ENCODE measurements at places on chromosomes 5 and 9. TPM values are rescaled to one million over a fixed set of nuclear protein-coding genes. Genes with fewer than 3 reads are reported as not detected.

The HMMR gene
- polyA plus RNA-seq: 0.58 TPM

- H3K4me1 ChIP-seq: peaks cover 46% of the 10 kb centered on the region
- H3K27ac ChIP-seq: peak overlapping the region; percentile 80
- DNase-seq: no peak
- no peak overlapping the region for H3K4me3 ChIP-seq
These were observed 25.4 kb downstream of the DAB2 start for GRCh38 chr5:39399135-39400036.

DNA sequence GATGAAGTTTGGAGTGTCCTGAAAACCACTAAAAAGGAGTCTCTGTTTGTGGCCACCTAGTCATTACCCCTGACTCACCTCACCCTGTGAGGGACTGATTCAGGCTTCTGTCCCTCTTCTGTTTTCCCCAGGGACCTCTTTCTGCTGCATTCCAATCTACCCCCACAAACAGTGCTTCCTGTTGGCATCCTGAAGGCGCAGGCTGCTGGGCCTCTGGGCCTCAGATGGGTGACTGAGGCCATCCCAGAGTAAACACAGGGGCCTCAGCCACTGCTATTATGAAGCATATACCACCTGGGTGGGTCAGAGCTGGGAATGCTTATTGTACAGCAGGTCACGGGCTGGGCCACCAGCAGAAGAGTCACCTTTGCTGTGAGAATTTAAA lies 20.0 kb downstream of the MORN5 start:
- no peaks in the 10 kb centered on the region for H3K36me3 ChIP-seq
- H3K4me1 ChIP-seq: no peaks in the 10 kb centered on the region
- no peaks in the 10 kb centered on the region for H3K27me3 ChIP-seq
- no peak overlapping the region for H3K4me3 ChIP-seq

DNA sequence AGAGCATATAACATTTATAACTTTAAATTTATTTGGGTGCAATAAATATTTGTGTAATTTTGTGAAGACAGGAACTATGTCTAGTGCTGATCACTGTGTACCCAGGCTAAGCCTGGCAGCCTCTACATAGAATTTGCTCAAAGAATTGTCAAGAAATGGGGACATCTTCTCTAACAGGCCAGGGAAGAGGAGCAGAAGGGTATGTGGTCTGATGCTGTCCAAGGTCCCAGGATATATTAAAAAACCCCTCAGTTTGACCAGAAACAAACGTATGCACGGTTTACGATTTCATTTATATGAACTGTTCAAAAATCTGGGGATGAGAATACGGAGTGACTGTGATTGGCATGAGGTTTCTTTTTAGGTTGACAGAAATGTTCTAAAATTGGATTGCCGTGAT lies 55.9 kb downstream of the MAT2B start:
- H3K36me3 ChIP-seq: no peaks in the 10 kb centered on the region
- no peak for DNase-seq
- no peaks in the 10 kb centered on the region for H3K4me1 ChIP-seq
- no peak overlapping the region for H3K4me3 ChIP-seq
- no peak overlapping the region for H3K27ac ChIP-seq

- no peak overlapping the region for H3K4me3 ChIP-seq
- H3K36me3 ChIP-seq: no peaks in the 10 kb centered on the region
- DNase-seq: no peak
- no peak overlapping the region for H3K27ac ChIP-seq
- no peaks in the 10 kb centered on the region for H3K27me3 ChIP-seq
These were observed 98.8 kb upstream of the ADRA1B start for GRCh38 chr5:159817262-159818029.

The FAXDC2 gene
- 18.3 TPM for polyA plus RNA-seq

DNA sequence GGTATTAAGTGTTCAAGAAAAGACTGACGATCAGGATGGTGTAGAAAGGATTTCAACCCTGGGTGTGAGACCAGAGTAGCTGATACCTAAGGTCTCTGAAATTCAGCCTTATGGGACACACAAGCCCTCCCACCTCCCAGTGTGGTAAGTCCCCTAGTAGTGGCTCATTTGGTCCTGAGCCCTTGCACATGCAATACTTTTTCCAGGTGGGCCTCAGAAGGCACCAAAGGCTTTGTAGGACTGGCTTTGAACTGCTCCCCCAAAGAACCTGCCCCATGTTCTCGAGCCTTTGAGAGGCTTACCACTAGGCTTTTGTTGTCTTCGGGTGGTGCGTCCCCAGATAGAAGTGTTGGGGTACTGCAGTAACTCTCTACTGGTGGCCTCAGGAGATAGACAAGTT lies 803 bp downstream of the GARIN3 start:
- DNase-seq: no peak
- no peaks in the 10 kb centered on the region for H3K27me3 ChIP-seq
- no peak overlapping the region for H3K4me3 ChIP-seq
- H3K27ac ChIP-seq: no peak overlapping the region

The MSX2 gene
- 0.37 TPM for polyA plus RNA-seq

GRCh38 chr5:173759691-173760090 lies 128.5 kb upstream of the CPEB4 start:
- H3K4me3 ChIP-seq: no peak overlapping the region
- no peaks in the 10 kb centered on the region for H3K27me3 ChIP-seq
- no peaks in the 10 kb centered on the region for H3K36me3 ChIP-seq
- H3K27ac ChIP-seq: no peak overlapping the region

DNA sequence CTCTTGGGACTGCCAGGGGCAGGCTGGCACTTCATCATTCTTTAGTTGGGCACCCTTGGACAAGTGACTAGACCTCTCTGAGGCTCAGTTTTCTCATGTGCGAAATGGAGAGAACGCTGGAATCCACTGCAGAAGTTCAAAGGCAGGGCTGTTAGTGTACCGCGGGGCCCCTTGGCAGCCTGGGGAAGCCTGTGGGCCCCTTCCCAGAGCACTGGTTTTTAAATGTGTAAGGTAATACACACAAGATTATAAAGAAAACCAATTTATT lies 209.5 kb upstream of the MVB12B start:
- H3K27me3 ChIP-seq: no peaks in the 10 kb centered on the region
- H3K27ac ChIP-seq: no peak overlapping the region
- H3K4me3 ChIP-seq: no peak overlapping the region
- no peaks in the 10 kb centered on the region for H3K36me3 ChIP-seq

DNA sequence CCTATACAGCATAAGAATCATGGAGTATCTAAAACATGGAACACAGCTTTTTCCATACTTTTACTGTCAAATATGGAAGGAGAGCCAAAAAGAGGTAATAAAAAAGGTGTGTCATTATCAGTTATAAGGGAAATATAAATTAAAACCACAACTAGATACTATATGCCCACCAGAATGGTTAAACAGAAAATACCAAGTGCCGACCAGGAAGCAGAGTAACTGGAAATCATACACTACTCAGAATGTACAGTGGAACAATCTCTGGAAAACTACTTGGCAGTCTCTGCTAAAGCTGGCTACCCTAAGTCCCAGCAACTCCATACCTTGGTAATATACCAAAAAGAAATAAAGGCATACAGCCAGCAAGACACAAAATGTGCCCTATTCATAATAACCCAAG lies 2.4 kb downstream of the PAIP1 start:
- H3K36me3 ChIP-seq: no peaks in the 10 kb centered on the region
- no peak overlapping the region for H3K27ac ChIP-seq
- H3K4me3 ChIP-seq: peak overlapping the region; percentile 16
- no peak for DNase-seq
- peaks cover 22% of the 10 kb centered on the region for H3K4me1 ChIP-seq

GRCh38 chr5:58239731-58240130 lies 220.2 kb downstream of the PLK2 start:
- no peak overlapping the region for H3K27ac ChIP-seq
- H3K27me3 ChIP-seq: no peaks in the 10 kb centered on the region
- no peaks in the 10 kb centered on the region for H3K36me3 ChIP-seq
- peaks cover 3% of the 10 kb centered on the region for H3K4me1 ChIP-seq
- H3K4me3 ChIP-seq: no peak overlapping the region
- no peak for DNase-seq

GRCh38 chr9:38075272-38075671 lies 6.2 kb upstream of the SHB start:
- H3K4me1 ChIP-seq: peaks cover 5% of the 10 kb centered on the region
- no peaks in the 10 kb centered on the region for H3K36me3 ChIP-seq
- H3K4me3 ChIP-seq: no peak overlapping the region
- peak; percentile 35 for DNase-seq
- no peaks in the 10 kb centered on the region for H3K27me3 ChIP-seq
- H3K27ac ChIP-seq: no peak overlapping the region

DNA sequence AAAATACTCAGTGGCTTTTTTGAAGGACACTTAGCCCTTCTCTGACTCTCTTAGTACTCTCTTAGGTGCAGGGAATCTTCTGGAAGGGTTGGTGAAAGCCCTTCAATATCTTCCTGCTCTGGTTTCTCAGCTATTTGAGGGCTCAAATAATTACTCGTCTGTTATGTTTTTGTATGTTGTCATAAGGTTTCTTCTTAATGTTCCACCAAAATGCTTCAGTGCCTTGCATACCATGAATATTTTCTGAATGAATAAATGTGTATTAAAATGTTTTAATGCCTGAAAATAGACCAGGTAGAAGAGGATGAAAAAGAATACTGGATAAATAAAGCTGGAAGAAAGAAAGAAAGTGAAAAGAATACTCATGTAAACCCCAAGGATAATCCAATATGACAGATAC lies 124.3 kb downstream of the STK32A start:
- no peak overlapping the region for H3K27ac ChIP-seq
- no peaks in the 10 kb centered on the region for H3K36me3 ChIP-seq
- H3K4me3 ChIP-seq: no peak overlapping the region
- no peak for DNase-seq

The PCDHGC5 gene
- not detected for polyA plus RNA-seq

DNA sequence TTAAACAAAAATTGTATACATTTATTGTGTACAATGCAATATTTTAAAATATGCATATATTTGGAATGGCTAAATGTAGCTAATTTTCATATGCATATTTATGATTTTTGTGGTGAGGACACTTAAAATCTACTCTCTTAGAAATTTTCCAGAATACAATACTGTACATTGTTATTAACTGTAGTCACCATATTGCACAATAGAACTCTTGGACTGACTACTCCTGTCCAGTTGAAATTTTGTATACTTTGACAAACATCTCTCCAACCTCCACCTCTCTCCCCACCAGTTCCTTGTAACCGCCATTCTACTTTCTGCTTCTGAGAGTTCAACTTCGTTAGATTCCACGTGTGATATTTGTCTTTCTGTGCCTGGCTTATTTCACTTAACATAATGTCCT lies 49.2 kb upstream of the TAF11L2 start:
- H3K27ac ChIP-seq: no peak overlapping the region
- no peak for DNase-seq
- H3K4me3 ChIP-seq: no peak overlapping the region
- no peaks in the 10 kb centered on the region for H3K4me1 ChIP-seq

DNA sequence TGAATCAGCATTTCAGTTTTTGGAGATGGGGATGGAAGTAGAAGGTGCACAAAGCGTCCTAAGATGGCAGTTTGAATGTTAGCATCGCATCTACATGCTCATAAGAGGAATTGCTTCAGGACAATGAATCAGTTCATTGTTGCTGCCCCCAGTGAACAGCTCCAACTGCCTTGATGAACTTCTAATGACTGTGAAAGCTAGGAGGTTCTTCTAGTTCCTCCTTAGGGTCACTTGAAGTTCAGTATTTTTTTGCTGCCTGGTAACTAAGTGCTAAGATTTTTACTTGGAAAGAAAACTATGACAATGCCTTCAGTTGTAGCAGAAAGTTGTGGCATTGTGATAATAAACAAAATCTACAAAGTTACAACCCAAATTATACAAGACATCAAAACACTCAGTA lies 271.6 kb downstream of the RAB3C start:
- no peak overlapping the region for H3K4me3 ChIP-seq
- no peaks in the 10 kb centered on the region for H3K4me1 ChIP-seq
- no peaks in the 10 kb centered on the region for H3K36me3 ChIP-seq
- no peaks in the 10 kb centered on the region for H3K27me3 ChIP-seq
- DNase-seq: no peak
- no peak overlapping the region for H3K27ac ChIP-seq

- no peaks in the 10 kb centered on the region for H3K36me3 ChIP-seq
- no peak overlapping the region for H3K4me3 ChIP-seq
- no peaks in the 10 kb centered on the region for H3K4me1 ChIP-seq
- no peaks in the 10 kb centered on the region for H3K27me3 ChIP-seq
- DNase-seq: no peak
- H3K27ac ChIP-seq: no peak overlapping the region
These were observed 68.3 kb downstream of the COX7C start for GRCh38 chr5:86686046-86686445.

- no peaks in the 10 kb centered on the region for H3K4me1 ChIP-seq
- H3K27ac ChIP-seq: no peak overlapping the region
- no peak overlapping the region for H3K4me3 ChIP-seq
- H3K36me3 ChIP-seq: no peaks in the 10 kb centered on the region
These were observed 28.7 kb downstream of the KIF3A start for GRCh38 chr5:132708645-132709044.
